ENCODE measurements at places on chromosomes 6 and 20.

DNA sequence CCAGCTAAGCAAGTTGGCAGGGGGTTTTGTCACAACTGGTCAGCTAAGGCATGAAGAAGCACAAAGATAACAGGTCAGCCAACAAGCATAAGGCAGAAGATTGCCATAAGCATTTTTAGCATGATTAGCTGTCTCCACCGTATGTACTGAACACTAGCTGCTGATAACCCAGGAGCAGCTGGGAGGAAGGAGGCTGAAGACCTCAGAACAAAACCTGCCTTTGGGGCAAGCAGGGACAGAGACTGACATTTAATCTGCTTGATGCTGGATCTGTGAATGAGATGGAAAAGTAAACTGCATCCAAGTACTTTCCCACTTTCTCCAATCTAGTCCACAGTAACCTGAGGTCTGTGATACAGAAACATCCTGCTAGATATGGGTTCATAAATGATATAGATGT lies 353.0 kb upstream of the MAP3K7 start:
- DNase-seq, result no peak

GRCh38 chr6:169087443-169088041 lies 166.1 kb downstream of the THBS2 start:
- DNase-seq, result no peak

GRCh38 chr6:144585217-144585814 lies 300.2 kb downstream of the UTRN start:
- peak; percentile 45 for DNase-seq

DNA sequence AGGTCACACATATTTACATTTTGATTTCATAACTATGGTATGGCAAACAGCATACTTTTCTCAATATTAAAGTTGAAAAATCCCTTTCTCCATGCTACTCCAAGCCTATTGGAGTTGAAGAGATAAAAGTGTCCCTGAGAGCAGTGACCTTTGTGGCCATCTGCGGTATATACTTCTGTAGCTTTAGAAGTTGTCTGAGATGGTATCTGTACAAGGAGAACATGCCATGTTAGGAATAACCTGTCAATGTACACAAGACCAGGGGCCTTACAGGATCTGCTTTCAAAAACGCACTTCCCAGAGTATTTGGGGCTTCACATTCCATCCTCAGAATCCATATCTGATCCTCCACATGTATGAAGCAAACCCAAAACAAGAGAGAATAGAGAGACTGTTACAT lies 226.7 kb downstream of the MEI4 start:
- no peak for DNase-seq

GRCh38 chr6:94955156-94955555 lies 622.2 kb upstream of the MANEA start:
- DNase-seq, result peak; percentile 72

DNA sequence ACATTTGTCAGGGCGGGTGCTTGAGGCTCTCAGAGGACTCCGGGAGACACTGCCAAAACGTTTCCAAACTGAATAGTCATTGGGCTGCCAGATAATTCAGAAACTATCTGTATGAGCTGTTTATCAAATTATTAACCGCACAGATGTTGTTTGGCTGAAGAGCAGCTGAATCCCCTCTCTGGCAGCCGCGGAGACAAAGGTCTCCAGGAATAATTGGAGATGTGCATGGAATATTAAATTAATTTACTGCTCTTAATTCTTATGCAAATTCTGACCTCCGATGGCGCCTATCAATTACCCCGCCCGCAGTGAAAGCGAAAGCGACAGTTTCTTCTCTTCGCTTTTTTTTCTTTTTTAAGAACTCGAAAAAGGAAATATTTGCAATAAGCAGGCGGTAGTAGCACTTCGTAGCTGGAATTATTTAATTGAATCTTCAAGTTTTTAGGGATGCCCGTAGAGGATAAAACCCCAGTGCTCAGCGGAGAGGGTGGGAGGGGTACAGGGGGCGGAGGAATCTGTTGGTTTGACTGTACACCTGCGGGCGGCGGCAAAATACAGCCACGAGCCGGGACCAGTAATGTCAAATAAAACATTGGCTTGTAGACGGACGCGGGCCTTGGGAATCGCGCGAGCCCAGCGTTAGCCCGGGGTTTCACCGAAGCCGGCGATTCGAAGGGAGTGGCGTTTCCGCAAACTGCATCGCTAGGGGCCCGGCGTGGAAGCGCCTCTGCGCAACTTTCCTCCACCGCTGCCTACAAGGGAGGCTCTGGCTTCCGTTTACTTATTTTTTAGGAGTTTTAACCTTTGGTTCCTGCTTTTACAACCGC lies 6.2 kb downstream of the LINC00237 start:
- peak; percentile 70 for DNase-seq

- no peak for DNase-seq
Observed at GRCh38 chr6:40738551-40739193, 151.5 kb upstream of the LRFN2 start.

GRCh38 chr6:69106511-69106910 lies 471.4 kb downstream of the ADGRB3 start:
- DNase-seq, result peak; percentile 36

DNA sequence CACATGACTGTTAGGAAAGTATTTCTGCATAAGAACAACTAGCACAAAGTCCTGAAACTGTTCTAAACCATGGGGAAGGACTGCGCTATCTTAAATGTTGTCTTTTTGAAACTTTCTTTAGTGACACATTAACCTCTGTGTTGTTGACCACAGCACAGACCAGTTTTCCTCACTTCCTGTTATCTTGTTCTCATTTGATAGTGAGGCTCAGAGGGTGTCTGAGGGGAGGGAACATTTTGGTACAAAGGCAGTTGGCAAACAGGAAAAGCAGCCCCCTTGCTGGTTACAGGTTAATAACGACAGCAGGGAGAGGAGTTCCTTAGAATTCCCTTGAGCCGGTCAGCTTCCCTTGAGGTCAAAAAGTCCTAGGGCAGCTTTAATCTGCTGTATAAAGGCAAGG lies 143.5 kb upstream of the BMP2 start:
- no peak for DNase-seq

DNA sequence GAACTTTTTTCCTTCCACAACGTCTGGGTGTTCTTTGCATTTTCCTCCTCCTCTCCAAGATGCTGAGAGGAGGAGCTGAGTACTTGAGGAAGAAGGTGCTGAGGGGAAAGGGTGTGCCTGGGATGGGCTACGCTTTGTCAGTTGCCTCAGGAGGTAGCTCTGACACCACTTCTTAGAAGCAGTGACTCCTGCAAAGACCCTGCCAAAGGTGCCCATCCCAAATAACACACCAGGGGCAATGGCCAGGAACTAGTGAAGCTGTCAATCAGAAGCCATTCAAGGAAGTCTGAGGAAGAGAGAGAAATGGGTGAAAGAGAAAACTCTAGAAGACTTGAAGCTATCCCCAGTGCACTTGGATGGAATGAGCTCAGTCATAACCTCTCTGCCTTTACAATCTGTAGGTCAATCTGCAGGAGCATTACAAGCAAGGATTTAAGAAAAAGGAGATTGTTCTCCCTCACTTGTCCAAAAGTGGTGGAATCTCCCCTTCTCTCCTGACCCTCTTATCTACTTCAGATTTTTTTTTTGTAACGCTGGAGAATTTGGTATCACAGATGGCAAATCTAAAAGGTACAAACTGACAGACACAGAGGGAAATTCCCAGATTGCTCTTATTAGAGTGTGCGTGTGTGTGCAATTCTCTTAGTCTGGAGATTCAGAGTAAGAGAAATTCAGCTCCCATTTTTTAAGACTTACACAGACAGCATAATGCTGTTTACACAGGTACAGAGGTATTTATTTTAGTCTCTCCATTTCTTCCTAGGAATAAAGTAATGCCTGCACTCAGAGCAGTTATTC lies 242.6 kb downstream of the GMPR start:
- DNase-seq, result no peak

GRCh38 chr6:99514089-99514488 lies 1.1 kb downstream of the USP45 start:
- no peak for DNase-seq

DNA sequence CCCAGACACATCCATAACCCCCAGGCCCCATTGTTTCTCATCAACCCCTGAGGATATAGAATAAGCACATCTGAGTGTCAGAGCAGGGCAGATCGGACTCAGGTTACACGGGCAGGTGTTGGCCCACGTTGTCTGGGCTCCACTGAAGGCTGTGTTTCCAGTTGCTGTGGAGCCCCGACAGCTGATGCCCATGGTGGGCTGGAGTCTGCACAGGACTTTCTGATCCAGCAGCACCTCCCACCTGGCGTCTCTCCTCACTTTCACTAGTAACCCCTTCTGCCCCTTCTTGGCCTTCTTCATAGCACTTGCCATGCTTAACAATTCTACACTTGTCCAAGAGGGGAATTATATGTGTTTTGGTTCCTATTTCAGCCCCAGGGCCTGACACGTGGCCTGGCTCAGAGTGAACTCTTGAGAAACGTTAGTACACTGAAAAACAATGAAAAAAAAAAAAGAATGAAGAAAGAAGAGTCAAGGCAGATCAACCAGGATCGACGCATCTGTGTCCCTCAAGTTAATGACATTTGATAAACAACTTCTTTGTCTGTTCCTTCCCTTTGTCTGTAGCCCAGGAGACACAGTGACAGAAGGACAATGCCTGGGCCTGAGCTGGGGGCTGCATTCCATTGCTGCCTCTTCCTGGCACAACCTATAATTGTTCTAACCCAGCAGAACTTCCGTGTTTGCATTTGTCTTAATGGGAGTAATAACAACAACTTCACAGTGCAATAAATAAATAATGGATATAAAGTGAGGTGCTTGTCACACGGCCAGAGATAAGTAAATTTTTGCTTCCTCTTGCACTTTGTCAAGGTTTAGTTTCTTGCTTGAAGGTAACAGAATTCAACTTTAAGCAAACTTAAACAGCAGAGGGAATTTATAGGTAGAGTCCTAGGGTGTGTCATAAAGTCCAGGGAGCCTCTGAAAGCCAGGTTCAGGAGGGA lies 224.2 kb upstream of the SSTR4 start:
- peak; percentile 14 for DNase-seq

DNA sequence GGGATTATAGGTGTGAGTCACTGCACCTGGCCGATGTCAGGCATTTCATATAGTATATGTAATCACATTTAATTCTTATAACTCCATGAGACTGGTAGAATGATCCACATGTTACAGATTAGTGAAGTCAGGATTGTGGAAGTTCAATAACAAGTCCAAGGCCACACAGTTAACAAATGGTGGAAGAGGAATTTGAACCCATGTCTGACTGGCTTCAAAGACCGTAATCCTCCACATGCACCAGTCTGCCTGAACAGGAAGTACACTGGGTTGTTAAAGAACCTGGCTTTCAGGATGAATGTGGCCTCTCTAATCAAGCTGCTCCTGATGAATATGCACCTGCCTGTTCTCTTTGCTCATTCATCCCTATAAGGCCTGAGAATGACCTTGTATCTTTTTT lies 122.0 kb upstream of the HDAC2 start:
- no peak for DNase-seq

DNA sequence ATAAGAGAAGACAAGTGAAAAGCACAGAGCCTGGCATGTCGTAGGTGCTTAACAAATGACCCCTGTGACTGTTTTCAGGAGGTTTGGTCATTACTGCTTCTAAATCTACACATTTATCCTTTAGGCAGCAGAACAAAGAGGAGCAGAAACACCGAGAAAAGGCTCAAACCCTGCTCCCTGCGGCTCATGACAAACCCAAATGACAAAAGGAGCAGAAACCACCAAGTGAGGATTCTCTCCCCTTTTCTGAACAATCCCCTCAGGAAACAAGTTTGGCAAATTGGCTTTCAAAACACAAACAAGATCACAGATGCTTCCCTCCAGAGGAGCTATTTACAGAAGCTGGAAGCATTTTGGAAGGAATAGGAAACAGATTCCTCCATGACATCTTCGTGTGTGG lies 15.8 kb upstream of the SIRPG start:
- DNase-seq, result no peak

GRCh38 chr6:12173181-12173580 lies 117.0 kb upstream of the EDN1 start:
- no peak for DNase-seq

- DNase-seq, result no peak
Observed at GRCh38 chr6:143112084-143112768, 51.5 kb downstream of the AIG1 start.

- DNase-seq, result no peak
Observed at GRCh38 chr20:59364611-59365010, 64.2 kb downstream of the EDN3 start.

DNA sequence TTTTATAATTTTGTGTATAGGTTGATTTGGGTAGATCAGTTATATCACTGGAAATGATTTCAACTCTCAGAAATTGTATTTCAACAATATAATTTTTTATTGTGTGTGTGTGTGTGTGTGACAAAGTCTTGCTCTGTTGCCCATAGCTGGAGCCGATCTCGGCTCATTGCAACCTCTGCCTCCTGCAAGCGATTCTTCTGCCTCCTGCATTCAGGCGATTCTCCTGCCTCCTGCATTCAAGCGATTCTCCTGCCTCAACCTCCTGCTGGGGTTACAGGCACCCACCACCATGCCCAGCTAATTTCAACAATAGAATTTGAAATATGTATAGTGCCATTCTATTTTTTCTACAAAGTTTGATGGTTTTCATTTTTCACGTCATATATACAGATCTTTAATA lies 24.1 kb downstream of the AFDN start:
- no peak for DNase-seq

DNA sequence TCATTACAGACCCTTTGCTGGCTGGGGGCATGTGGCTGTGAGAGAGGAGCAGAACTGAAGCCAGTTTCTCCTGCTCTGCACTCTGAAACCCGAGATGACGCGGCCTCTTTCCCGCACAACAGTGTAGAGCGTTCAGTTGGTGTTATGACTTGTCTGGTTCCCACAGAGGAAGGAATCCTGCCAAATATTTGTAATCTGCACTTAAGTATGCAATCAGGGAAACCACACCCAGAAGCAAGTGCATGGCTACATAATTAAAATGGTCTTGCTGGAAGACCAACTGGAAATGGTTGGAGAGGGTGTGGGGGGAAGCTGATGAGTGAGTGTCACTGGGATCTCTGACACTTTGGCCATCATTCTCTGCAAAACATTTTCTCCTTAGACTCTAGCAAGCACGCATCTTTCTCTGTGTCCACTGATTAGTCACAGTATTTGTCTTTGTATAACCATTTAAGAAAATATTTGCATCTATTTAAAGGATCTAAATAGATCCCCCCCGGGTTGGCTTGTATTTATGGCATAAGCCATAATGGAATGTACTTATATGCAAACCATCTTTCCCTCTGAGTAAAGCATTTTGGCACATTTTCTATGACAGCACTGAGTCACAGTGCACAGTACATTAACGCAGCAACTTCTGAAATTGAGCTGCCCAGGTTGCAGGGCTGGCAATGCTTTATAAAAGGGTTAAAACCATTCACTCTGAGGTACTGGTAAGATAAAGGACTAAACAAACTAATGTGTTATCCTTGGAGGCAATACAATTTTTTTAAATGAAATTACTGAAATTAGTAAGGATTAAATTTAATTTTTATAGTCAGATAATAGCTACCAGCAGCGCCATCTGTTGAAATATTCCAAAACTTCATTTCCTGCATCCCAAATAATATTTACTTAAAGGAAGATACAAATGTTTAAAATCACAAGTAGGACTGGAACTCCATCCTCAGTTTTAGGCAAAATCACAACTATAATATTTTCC lies 76.7 kb downstream of the FOXC1 start:
- DNase-seq, result peak; percentile 35

GRCh38 chr6:150745896-150746295 lies 119.6 kb upstream of the MTHFD1L start:
- peak; percentile 47 for DNase-seq

All from NCI-H345 (cell line).